Smooth muscle cell of the pulmonary artery (primary cell): ENCODE measurements at places on chromosomes 5 and 9. TPM values are rescaled to one million over a fixed set of nuclear protein-coding genes. Genes with fewer than 3 reads are reported as not detected.

The TCF7 gene
- total RNA-seq, result 0.40 and 0.98 TPM in 2 replicates

The SAXO1 gene
- total RNA-seq, result under 0.01 TPM in 1 of 2 replicates, not detected in the other

The PCA3 gene
- 0.07 and 0.13 TPM in 2 replicates for total RNA-seq

The PRELID2 gene
- 26.0 and 38.3 TPM in 2 replicates for total RNA-seq

The KCNN2 gene
- total RNA-seq, result 0.17 TPM in 1 of 2 replicates, not detected in the other

The IL9 gene
- not detected in 2 replicates for total RNA-seq

The HNRNPAB gene
- 29.1 and 37.3 TPM in 2 replicates for total RNA-seq

The FREM1 gene
- total RNA-seq, result 0.39 TPM in 1 of 2 replicates, not detected in the other

The SV2C gene
- under 0.01 TPM in 1 of 2 replicates, not detected in the other for total RNA-seq

The KIF20A gene
- total RNA-seq, result 8.9 and 21.6 TPM in 2 replicates

The IFNA5 gene
- not detected in 2 replicates for total RNA-seq

The ZNF366 gene
- total RNA-seq, result 0.07 TPM in 1 of 2 replicates, not detected in the other

The YTHDC2 gene
- 22.1 and 28.7 TPM in 2 replicates for total RNA-seq

The ANXA2R gene
- total RNA-seq, result 1.8 and 2.3 TPM in 2 replicates

The PCDHA1 gene
- total RNA-seq, result 0.20 TPM in 1 of 2 replicates, not detected in the other

The HTR4 gene
- 0.07 and 3.3 TPM in 2 replicates for total RNA-seq

The SPINK4 gene
- 0.91 TPM in 1 of 2 replicates, not detected in the other for total RNA-seq

The OCLN gene
- 0.26 and 1.1 TPM in 2 replicates for total RNA-seq

The PDE6A gene
- total RNA-seq, result not detected in 2 replicates
